ENCODE measurements at places on chromosomes 5 and 9.

DNA sequence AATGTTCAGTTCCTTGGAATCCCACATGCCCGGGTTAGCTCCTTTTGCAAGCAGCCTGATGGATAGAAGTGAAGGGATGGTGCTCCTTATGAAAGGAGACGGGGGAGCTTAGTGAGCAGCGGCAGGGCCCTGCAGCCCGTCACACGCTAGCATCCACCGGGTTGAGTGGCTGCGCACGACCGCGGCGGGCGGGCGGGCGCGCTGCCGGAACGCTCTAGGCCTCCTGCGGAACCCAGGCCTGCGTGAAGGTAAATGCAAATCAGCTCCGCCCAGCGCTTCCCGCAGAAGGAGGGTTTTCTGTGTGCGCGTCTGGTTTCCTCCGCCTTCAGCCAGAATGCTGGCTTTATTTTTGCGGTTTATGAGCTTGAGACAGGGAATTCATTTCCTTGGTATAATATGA, 19.8 kb downstream of the IL12B start:
- DNase-seq: no peak

GRCh38 chr9:136902259-136902821, 16.0 kb downstream of the TRAF2 start:
- peak; percentile 64 for DNase-seq

GRCh38 chr5:3896098-3896497, 300.5 kb downstream of the IRX1 start:
- no peak for DNase-seq

DNA sequence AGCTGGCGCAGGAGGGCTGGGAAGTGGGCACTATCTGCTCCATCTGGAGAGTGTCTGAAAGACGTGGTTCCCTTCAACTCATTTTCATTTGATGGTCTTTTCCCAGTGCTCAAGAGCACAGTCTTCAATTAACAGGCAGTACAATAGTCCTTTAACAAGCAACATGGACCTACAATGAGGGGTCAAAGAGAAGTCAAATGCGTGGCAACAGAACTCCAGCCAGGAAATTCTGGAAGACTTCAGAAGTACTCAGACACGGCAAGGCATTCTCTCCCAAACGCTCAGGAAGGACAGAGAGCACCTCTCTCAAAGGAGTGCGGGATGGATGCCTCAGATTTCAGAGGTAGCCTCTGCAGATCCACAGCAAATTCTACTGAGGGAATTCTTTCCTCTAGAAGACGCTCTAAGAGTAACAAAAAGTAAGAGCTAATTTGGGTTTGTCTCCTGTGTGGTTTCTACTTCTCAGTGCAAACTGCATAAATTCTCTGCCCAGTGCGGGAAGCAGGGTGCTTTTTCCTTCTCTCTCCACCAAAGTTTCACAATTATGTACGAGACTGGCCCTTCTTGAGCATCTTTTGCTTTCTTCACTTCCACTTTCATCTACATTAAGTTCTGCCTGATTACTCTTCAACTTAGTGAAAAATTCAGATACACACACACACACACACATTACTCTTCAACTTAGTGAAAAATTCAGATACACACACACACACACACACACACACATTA, 56.4 kb downstream of the LHFPL2 start:
- no peak for DNase-seq

- DNase-seq: no peak
Observed at GRCh38 chr5:105663671-105664070, 2007.1 kb downstream of the EFNA5 start.

DNA sequence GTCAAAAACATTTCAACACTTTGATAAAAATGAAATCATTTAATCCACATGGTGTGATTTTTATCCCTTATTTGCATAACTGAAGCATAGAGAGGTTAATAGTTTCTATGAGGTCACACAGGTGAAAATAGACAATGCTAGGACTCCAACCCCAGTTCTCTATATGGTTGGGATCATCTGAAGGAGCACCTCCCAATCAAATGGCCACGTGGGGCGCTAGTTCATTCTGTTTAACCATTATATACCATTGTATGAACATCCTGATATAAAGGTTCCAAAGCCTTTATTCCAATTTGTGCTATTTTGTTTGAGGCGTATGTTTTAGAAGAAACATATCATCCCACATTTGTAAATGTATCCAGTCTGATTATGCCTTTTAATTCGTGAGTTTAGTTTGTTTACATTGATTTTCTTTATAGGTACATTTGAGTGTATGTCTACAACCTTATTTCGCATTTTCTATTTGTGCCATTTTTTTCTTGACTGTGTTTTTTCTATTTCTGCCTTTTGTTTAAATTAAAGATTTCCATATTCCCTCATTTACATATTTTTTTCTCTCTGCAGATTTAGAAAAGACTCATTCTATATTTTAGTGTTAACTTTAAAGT, 1092.0 kb downstream of the MAT2B start:
- DNase-seq: no peak

DNA sequence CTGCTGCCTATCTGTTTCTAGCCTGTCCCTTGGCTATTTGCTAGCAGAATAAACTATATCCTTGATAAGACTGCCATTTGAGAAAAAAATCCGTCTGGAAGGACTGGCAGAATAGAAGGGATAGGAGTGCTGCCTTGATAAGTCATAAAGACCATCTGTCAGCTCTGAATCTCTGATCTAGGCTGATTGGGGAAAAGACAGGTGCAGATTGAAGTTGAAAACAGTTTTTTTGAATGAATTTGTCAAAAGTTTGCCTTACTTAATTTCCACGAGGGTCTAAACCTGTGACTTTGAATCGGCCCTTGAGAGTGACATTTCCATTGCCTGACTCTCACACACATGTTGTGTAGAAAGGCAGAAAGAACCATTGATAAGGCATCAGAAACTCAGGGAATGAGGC, 218.6 kb downstream of the MAN2A1 start:
- no peak for DNase-seq

GRCh38 chr5:90868799-90869198, 310.2 kb downstream of the ADGRV1 start:
- no peak for DNase-seq

- no peak for DNase-seq
Observed at GRCh38 chr5:144971108-144971850, 800.6 kb downstream of the KCTD16 start.

GRCh38 chr9:134895097-134895496, 14.5 kb downstream of the FCN2 start:
- no peak for DNase-seq

DNA sequence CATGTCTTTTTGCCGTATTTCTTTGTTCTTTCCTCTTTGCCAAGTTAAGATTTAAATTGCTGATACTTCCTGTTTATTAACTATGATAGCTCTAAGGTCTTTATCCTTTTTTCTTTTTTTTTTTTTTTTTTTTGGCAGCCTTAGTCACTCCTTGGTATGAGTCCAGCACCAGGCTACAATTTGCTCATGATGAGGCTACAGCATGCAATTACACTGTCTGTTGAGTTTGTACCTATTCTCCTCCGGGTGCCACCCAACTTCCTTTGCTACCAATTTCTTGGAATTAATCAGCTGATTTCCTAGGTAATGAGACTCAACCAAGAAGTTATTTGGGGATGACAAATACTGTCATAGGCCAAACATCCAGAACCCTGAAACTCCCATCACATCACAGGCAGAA, 25.5 kb downstream of the ACTL7B start:
- DNase-seq: no peak

DNA sequence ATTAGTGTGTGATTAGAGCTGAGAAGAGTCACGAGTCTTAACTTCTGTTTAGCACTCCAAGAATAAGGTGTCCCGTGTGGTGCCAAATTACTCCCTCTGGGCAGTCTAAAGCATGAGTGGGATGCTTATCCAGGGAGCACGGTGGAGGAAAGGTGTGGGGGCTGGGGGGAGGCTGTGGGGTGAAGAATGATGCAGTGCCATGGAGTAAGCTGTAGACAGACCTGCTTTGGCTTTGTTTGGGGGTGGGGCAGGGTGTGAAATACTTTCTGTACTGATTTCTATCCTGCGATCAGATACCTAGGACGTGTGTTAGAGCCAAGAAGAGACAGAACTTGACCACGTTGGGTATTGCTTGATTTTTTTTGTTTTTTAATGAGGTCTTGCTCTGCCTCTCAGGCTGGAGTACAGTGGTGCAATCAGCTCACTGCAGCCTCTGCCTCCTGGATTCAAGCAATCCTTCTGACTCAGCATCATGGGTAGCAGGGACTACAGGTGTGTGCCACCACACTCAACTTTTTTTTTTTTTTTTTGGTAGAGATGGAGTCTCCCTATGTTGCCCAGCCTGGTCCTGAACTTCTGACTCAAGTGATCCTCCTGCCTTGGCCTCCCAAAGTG, 232.8 kb downstream of the MAN2A1 start:
- no peak for DNase-seq

DNA sequence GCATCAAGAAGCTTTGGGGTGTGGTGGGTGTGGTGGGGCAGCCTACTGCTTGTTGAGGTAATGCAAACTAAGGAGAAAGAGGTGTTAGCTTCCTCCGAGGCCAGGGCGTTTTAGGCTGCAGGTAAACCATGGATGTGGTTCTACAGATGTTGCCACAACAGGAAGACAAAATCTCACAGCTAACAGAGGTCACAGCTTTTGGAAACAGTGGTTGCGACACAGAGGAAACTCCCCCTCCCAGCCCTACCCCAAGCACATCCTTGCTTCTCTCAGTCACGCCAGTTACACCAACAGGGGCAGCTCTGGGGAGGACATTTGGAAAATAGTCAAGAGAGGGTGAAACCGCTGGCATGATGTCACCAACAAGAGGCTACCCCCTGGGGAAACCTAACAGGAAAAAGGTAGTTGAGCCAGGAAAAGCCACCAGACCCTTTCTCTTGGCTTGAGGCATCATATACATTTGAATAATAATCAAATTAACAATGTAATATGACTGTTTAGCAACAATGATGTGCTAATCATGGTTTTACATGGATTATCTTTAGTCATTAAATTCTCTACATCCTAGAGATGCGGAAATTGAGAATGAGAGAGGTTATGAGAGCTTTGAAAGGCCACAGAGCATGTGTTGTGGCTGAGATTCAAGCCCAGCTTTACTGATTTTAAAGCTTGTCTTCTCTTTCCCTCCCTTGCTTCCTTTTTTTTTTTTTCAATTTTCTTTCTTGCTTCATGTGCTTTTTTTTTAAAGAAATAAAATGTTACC, 82.2 kb upstream of the IL12B start:
- DNase-seq: peak; percentile 34

DNA sequence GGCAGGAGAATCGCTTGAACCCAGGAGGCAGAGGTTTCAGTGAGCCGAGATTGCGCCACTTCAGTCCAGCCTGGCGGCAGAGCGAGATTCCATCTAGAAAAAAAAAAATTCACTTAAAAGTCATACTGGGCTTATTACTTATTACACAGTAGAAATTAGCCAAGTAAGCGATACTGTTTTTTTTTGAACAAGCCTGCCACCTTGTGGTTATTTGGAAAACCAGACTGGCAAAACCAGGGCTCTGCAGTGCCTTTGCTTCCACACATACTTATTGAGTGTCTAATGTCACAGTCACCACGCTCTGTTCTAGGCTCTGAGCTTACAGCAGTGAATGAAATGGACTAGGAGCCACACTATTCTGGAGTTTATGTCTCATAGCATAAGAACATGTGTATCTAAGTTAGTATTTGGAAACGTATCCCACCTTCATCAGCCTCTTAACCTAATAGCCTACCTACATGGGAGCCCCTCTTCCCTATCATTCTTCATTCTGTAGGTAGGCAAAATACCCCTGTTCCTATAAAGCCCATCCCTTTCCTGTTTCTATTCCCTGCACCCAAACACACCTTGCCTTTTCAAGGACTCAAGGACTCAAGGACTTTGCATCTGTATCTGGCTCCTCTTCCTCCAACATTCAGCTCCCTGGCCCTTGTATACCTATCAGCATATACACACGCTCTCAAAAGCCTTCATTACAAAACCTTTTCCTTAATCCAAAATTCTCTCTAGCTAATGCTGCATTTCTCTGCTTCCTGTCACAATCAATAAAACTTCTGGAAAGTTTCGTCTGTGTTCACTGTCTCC, 13.9 kb upstream of the BASP1 start:
- no peak for DNase-seq

GRCh38 chr9:122810306-122810946, 10.5 kb downstream of the OR1K1 start:
- DNase-seq: peak; percentile 45

GRCh38 chr9:91967259-91967658, 17.2 kb upstream of the ROR2 start:
- DNase-seq: no peak

DNA sequence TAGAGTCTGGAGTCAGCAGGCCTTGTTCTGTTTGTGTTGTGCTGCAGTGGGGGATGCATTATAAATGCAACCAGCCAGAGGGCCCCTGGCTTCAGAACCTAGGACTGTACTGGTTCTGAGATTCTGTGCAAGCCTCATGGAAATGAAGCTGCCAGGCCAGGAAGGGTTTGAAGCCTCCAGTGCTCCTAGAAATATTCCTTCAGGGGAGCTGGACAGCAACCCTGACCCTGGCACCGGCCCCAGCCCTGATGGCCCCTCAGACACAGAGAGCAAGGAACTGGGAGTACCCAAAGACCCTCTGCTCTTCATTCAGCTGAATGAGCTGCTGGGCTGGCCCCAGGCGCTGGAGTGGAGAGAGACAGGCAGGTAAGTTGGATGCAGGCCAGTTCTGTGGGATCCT, at the start of gene SLC4A9:
Gene SLC4A9 (plus strand): TSS at position 94 of the 400 bp plus-strand sequence. CDS start 43 bp downstream, at position 137.
- DNase-seq: no peak

- no peak for DNase-seq
Observed at GRCh38 chr9:98899408-98900056, 44.2 kb upstream of the COL15A1 start.

DNA sequence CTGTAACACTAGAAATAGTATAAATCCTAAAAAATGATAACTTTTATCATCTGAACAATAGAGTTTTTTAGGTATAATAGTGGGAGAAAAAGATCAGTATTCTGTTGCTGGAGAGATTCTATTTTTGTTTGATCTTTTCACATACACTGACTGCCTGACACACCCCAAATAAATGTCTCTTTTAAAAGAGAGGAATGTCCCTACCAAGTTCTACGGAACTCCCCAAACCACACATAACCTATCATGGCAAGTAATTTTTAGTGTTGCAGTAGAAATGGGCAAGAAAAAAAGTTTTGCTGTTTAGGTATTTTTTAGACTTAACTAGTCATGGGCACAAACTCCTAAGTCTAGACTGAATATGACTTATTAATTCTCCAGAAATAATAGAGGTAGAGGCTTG, 139.1 kb downstream of the ELAVL2 start:
- DNase-seq: no peak

- DNase-seq: no peak
Observed at GRCh38 chr9:16708656-16709435, 161.6 kb downstream of the BNC2 start.

GRCh38 chr5:177175336-177175735, 41.8 kb downstream of the NSD1 start:
- DNase-seq: no peak

GRCh38 chr5:35145012-35145411, 85.3 kb downstream of the PRLR start:
- DNase-seq: no peak

GRCh38 chr5:132417889-132418485, 48.5 kb downstream of the SLC22A5 start:
- no peak for DNase-seq
